Daoy (cell line): ENCODE measurements at places on chromosomes 6 and 20. TPM values are rescaled to one million over a fixed set of nuclear protein-coding genes. Genes with fewer than 3 reads are reported as not detected.

- DNase-seq: no peak
These were observed 1.9 kb downstream of the SGK1 start for GRCh38 chr6:134315974-134316441.

DNA sequence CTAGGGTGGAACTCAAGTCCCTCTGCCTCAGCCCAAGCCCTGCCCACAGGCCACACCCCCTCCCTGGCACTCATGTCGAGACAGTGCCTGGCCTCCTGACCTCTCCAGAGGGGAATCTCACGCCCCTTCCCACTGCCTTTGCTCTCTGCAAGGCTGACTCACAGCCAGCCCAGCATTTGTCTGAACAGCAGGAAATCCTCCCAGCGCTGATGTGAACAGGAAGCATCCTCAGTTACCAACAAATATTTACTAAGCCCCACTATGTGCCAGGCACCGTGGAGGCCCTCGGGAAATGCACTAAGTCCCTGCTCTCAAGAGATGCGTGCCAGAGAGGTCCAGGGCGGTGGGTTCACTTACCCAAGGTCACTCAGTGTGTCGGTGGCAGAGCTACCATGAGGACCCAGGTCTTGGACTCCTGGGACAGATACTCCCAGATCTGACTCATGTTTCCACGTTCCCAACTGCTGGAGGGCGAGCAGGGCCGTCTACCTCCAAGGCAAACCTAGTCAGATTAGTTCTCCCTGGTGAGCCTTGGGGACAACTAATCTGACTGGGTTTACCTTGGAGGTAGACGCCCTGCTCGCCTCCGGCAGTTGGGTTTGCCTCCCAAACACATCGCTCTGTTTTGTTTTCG, 7.8 kb downstream of the ADA start:
- peak; percentile 88 for DNase-seq

- no peak for DNase-seq
These were observed 80.3 kb downstream of the LPA start for GRCh38 chr6:160583794-160584193.

Gene NKX2-2
- total RNA-seq: 1.4 and 3.7 TPM in 2 replicates

DNA sequence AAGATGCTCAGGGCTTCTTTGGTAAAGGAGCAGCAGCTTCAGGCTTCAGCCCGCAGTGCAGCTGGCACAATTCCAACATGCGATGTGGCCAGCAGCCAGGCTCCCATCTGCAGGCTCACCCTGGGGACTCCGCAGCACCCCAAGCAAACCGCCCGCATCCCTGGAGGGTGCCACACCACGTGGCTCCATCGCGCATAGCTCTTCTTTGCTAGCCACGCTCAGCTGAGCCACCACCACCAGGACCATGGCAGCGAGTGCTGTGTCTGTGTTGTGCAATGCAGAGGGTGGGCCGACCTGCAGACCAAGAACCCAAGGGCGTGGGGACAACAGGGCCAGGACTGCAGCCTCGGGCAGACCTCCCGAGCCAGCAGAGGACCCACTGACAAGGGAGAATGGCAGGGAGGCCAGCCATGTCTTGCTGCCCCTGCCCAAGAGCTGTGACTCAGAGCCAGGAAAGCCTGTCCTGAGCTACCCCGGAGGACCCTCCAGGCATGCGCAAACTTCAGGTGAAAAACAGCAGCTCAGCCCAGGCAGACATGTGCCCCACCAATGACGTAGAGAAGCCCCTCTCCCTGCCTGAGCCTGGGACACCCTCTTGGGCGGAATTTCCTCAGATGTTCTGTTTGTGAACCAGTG, 87.8 kb downstream of the GINS1 start:
- no peak for DNase-seq

DNA sequence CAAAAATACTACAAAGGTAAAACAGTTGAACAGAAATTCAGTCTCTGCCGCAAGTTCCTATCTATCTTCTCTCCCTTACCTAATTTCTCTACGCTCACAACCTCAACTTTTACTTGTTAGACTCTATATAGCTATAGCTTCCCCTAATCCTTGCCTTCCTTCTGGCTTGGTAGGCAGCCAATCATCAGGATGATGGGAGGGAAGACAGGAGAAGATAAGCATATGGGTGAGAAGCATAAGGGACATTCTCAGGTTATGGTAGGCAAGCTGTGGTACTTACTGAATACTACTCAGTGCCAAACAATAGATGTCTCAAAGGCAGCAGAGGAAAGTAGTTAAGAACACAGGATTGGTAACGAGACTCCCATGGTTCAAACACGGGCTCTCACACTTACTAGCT, 7.8 kb downstream of the CCNC start:
- DNase-seq: no peak

DNA sequence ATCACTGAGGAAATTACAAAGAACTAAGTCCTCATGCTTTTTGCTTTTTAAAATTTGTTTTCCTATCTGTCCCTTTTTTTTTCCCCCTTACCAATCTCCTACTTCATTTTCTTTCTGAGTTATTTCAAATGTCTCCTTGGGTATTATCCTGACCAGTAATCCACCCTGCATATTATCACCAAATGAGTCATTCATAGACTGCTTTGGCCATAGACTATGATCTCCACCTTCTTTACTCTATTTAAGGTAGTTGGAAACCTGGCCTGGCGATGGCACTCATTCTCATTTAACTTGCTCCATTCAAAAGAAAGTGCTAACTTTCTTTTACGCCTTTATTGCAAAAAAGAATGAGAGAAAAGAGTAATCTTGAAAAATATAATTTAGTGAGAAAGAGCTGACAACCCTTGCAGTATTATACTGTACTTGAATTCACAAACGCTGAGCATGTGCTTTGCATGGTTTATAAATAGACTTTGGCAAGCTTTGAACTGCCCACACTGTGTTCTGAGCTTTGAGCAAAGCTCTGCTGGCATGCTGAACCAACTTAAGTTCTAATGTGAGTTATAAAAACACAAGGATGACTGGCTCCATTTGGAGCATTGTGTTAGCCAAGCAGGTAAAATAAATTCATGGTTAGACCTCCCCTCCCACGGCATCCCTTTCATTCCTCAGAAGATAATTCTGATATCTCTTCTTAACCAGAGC, 198.9 kb downstream of the NKAIN2 start:
- DNase-seq: no peak

GRCh38 chr20:53828088-53828681, 234.5 kb upstream of the ZNF217 start:
- peak; percentile 93 for DNase-seq

Gene SNX14
- 117 and 134 TPM in 2 replicates for total RNA-seq

DNA sequence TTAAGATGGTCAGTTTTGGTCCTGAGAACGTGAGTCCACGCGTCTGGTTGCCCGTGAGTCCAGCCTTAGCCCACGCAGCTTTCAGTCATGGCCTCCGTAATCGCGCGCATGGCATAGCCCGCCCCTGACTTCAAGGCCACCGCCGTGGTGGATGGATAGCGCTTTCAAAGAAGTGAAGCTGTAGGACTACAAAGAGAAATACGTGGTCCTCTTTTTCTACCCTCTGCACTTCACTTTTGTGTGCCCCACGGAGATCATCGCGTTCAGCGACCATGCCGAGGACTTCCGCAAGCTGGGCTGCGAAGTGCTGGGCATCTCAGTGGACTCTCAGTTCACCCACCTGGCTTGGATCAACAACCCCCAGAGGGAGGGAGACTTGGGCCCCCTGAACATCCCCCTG, 142.0 kb upstream of the MCHR2 start:
- no peak for DNase-seq

Gene OR2B6
- 1.1 TPM in 1 of 2 replicates, not detected in the other for total RNA-seq

Gene SLC32A1
- total RNA-seq: not detected in 2 replicates

DNA sequence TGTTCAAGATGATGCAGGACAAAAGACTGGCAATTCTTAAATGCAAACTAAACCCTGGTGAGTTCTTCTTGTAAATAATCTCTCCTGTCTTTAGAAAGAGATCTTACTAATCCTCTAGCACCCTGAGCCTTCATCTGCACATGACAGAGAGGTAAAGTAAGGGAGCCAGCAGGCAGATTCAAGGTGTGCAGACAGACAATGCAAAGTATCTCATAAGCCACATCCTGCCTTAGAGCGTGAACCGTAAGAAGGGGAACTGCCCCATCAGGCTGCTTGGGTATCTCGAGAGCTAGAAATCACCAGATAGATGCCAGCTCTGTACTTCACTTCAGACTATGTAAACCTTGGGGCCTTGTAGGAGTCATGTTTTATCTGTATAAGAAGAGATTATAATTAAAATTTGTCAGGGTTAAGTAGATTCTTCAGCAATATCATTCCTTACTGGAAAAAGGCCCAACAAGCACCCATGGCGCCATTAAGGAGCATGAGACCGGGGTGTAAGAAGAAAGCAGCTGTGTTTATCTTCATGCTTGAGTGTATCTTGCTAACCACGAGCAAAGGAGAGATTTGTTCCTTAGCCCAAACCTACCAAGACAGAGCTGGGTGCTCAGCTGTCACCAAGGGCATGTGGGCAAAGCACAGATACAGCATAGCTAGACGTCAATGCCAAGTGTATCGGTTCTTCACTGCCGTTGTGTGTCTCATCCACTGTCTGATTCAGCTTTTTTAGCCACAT, 24.4 kb downstream of the CNR1 start:
- DNase-seq: no peak

Gene MYCT1
- 0.06 and 0.15 TPM in 2 replicates for total RNA-seq

Gene FNDC11
- total RNA-seq: not detected in 2 replicates

Gene LST1
- 0.09 and 3.5 TPM in 2 replicates for total RNA-seq

DNA sequence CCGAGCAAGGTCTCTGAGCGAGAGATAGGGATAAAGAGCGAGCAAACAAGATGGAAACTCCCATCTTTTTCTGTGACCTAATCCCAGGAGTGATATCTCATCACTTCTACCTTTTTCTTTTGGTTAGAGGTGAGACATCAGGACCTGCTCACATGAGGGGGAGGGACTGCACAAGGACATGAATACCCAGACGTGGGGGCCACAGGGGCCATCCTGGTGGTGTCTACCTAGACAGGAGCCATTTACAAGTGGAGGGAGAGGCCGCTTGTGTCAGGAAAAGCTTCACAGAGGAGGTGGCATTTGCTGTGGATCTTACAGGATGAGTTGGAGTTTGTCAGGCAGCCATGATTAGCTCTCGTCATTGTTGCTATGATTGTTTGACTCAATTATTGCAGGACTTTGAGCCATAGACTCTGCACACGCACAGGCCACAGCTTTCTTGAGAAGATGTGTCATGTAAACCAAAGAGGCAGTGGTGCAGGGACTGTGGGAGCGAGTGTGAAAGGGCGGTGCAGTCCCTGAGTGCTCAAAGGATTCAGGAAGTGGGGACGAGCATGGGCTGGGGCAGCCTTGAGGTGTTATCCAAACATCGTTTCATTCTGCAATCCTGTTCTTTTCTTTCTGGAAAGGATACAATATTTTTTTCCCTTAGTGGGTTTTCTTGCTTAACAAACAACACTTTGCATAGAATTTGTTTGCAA, 7.7 kb downstream of the NPEPL1 start:
- DNase-seq: no peak

- DNase-seq: no peak
These were observed 81.1 kb downstream of the SNX5 start for GRCh38 chr20:17887331-17888030.

Gene STMND1
- 0.29 and 0.33 TPM in 2 replicates for total RNA-seq

- DNase-seq: no peak
These were observed 168.0 kb upstream of the FOXA2 start for GRCh38 chr20:22752324-22752723.

GRCh38 chr6:167113935-167114910, 8.7 kb upstream of the CCR6 start:
- no peak for DNase-seq

Gene C20orf204
- 1.1 and 1.8 TPM in 2 replicates for total RNA-seq
